Activated CD4-positive, CD25-positive, alpha-beta regulatory T cell (primary cell): ENCODE measurements at places on chromosomes 1 and 21.

DNA sequence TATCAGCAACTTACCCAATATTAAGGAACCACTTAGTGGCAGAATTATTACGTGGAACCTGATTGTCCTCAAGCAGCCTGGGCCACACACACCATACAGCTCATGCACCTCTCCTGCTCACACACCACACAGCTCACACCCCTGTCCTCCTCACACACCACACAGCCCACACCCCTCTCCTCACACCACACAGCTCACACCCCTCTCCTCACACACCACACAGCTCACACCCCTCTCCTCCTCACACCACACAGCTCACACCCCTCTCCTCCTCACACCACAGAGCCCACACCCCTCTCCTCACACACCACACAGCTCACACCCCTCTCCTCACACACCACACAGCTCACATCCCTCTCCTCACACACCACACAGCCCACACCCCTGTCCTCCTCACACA lies 36.8 kb upstream of the LAMC2 start:
- DNase-seq = no peak

DNA sequence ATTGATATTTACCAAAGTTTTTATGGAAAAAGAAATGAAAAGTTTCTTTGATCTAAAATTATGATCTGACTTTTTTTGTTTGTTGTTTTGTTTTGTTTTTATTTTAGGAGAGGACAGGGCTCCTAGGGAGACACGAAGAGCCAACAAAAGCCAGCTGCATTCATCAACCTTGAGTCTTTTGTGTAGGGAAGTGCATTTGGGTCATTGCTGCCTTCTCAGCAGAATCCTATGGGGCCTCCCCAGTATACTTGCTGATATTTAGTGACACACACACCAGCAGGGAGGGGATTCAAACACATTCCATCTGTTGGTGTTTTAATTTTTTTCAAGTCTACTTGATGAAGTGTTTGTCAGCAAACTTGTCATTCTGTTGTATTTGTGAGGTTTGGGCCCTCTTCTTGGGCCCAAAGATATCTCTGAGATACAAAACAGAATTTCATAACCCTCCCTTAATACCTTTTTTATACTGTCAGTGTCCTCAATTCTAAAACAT lies 203.5 kb downstream of the NTNG1 start:
- no peak for DNase-seq

DNA sequence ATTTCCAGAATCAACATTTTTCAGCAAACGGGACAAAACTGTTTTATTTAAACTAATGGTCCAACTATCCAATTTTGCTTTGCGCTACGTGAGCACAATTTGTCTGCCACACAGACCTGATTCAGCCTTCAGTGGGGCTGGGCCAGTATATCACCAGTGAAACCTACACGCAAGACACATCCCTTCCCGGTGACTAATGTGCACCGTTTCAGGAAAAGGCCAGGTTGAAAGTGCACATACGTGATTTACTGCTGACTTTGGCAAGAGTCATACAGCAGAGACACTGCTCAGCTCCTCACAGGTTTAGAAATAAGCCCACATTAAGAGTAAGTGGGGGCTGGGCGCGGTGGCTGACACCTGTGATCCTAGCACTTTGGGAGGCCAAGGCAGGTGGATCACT lies 5.1 kb upstream of the TMEM51 start:
- no peak for DNase-seq

- DNase-seq = no peak
Observed at GRCh38 chr1:170734412-170735175, 70.7 kb downstream of the PRRX1 start.

GRCh38 chr1:156421062-156421938 lies 52.3 kb downstream of the RHBG start:
- DNase-seq = peak; percentile 15

GRCh38 chr1:204152310-204153044 lies 633 bp upstream of the ETNK2 start:
- no peak for DNase-seq

GRCh38 chr1:150477320-150477719 lies 9.9 kb upstream of the TARS2 start:
- DNase-seq = no peak

DNA sequence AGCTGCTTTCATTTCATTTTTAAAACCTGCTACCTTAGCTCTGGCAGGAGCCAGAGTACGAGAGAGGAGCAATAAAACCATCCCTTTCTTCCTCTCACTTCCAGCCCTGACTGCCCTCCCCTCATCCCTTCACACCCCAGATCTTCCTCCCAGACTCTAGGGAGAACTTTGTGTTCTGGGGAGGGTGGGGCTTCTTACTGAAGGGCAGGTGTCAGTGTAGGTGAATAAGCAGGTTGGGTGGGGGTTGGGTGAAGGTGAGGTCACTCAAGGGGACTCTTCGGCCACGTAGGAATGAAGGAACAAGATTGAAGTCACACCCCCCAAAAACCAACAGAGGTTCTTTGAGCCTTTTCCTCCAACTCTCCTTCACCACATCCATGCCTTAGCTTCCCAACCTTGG lies 88.9 kb downstream of the CD58 start:
- no peak for DNase-seq

DNA sequence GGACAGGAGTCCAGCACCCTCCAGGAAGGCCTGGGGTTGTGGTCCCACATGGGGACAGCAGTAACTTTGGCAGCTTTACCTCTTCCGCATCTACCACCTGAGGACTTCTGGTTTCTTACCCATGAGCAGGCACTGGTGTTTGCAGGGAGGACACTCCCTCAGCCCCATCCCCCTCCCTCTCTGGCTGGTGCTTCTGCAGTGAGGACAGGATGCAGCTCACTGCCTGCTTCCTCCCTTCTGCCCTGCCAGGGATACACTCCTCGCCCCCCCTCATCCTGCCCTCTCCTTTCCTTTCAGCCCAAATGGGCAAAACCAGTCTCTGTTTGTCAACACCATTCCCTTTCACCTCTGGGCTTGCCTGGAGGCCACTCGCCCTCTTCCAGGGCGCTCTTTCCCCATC lies 62.4 kb downstream of the KIRREL1 start:
- no peak for DNase-seq

GRCh38 chr21:45871616-45872236 lies 109.8 kb upstream of the COL6A1 start:
- no peak for DNase-seq

DNA sequence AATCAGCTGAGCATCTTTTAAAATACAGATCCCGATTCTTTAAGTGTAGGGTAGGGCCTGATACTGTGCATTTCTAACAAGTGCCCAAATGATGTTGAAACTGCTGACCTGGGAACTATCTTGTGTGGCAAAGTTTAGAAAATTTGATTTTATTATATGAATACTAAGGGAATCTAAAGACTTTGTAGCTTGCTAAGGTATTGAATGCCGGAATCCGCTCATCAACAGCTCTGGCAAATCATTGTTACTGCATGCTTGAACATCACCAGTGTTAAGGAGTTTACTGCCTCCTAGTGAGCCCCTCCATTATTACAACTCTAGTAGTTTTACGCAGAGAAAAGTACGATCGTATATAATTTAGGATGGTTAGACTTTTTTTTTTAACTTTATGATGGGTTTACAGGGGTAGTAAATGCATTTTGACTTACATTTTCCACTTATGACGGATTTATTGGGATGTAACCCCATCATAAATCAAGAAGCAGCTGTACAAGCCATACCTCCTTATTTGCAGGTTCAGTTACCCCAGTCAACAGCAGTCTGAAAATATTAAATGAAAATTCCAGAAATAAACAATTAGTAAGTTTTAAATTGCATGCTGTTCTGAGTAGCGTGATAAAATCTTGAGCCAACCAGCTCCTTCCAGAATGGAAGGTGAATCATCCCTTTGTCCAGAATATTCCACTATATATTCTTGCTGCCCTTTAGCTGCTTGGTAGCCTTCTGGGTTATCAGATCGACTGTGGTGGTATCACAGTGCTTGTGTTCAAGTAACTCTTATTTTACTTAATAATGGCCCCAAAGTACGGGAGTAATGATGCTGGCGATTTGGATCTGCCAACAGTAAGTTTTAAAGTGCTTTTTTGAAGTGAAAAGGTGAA lies 892 bp downstream of the TYW3 start:
- no peak for DNase-seq

DNA sequence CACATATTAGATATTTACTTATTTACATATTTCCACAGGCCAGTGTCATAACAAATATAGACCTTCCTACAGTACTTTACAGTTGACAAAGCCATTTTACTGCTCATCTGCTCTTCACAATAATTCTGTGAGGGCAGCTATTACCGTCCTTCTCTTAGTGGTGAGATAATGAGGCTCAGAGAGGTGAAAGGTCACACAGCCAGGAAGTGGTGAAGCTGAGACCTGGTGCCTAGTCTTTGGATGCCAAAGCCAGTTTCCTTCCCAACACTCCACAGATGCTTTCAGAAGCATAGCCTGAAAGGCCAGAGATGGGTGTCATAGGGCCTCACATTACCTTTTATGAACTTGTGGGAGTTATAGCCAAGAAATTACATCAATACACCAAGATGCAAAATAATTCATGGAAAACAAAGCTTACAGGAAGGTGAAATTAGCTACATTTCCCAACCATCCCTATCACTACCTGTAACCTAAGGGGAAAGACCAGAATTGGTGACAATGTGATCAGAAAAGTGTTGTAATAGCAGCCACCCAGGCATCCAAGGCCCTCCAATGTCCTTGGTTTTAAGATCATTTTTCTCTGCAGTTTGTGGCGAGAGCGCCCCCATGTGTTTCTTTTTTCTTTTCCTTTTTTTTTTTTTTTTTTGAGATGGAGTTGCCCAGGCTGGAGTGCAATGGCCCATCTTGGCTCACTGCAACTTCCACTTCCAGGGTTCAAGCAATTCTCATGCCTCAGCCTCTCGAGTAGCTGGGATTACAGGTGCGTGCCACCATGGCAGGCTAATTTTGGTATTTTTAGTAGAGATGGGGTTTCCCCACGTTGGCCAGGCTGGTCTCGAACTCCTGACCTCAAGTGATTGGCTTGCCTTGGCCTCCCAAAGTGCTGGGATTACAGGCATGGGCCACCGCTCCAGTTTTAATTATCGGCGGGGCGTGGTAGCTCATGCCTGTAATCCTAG lies 26.5 kb upstream of the RPL11 start:
- no peak for DNase-seq

- DNase-seq = no peak
Observed at GRCh38 chr1:157363660-157364140, 188.6 kb downstream of the FCRL5 start.

GRCh38 chr21:46168659-46169386 lies 13.4 kb upstream of the FTCD start:
- DNase-seq = no peak

DNA sequence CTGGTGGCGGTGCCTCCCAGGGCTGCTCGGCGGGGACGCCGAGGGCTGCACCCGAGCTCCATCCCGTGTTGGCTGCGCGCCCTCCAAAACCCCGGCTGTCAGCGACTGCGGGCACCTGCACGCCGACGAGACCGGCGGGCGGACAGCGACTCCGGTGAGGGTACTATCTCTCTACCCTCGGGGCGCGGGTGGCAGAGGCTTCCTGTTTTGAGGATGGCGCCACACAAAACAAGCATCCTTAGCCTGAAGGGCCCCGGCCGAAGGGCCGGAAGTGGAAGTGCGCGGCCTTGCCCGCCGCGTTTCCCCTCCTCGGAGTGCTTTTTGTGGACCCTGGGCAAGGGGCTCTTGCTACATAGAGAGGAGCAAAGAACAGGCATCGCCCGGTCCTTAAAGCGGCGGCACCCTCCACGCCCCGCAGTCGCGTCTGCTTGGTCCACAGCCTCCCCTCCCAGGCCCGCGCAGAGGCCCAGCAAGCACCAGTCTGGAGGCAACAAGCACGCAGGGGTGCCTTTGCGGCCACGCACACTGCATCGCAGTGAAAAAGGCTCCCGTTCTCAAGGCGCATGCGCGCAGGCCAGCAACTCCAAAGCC lies 561 bp upstream of the COQ8A start:
- peak; percentile 74 for DNase-seq
